T follicular helper cell (primary cell): ENCODE measurements at places on chromosomes 13 and 19.

- DNase-seq = no peak
Observed at GRCh38 chr19:51783372-51783771, 11.6 kb upstream of the FPR3 start.

- DNase-seq = no peak
Observed at GRCh38 chr13:44422755-44423643, 49.4 kb downstream of the SERP2 start.

DNA sequence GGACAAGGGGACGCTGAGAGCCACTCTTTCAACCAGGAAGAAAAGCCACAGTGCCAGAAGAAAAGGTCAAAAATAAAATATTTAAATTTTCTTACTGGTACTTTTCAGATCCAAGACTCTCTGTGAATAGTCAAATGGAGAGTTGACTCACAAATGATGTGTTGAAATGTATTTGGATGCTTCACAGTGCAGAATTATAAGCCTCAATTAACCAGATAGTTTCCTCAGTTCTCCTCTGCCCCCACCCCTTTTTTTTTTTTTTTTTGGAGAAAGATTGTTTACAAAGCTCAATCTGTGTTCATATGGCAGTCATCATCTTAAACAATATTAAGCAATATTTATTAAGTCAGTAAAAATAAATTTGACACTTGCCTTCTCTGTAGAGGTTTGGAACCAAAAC lies 470.8 kb downstream of the FGF9 start:
- no peak for DNase-seq

DNA sequence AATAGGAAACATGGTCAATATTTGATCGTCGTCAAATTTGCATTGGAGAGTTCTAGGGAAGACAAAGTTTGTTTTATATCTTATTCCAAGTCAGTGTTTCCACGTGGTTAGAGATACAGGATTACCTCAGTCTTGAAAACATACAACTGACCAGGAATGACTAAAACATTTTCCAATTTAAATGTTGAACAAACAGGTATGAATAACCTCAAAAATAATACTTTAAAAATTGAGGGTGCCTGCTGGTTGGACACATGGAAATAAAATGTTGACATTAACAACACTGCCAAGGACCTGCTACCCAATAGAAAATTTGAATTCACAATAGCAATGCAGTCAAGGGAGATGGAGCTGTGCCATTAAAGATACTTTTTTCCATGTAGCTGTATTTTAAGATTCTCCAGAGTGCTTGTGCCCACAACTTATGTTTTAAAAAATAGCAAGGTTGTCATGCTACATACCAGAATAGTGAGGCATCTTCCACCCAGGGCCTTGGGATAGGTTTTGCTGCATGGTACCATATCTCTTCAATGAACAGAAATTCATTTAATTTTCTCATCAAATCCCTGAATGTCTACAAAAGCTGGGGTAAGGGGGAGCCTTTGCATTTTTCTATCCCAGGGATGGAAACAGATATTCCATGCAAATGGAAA lies 260.8 kb downstream of the EFNB2 start:
- DNase-seq = no peak

- DNase-seq = no peak
Observed at GRCh38 chr19:10110972-10111317, 548 bp upstream of the P2RY11 start.

- DNase-seq = no peak
Observed at GRCh38 chr13:111225810-111226546, 94.5 kb upstream of the TEX29 start.

DNA sequence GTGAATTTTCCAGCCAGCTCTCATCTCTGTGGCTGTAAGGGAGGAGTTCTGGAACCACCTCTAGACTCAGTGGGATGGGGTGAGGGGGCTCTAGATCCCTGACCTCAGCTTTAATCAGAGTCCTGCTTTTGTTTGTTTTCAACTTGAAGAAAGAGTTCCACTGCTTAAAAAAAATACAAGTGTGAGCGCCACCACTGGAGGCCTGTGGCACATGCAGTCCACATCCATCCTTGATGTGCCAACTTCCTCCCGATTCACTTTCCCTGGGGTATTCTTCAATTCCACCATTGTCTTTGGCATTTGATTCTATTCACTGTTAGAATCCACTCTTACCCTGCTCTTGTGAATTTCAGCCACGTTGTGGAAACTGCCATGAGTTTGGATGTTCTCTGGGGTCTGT lies 62.4 kb upstream of the GJB6 start:
- DNase-seq = no peak
